ENCODE measurements at places on chromosomes 11 and 22.

DNA sequence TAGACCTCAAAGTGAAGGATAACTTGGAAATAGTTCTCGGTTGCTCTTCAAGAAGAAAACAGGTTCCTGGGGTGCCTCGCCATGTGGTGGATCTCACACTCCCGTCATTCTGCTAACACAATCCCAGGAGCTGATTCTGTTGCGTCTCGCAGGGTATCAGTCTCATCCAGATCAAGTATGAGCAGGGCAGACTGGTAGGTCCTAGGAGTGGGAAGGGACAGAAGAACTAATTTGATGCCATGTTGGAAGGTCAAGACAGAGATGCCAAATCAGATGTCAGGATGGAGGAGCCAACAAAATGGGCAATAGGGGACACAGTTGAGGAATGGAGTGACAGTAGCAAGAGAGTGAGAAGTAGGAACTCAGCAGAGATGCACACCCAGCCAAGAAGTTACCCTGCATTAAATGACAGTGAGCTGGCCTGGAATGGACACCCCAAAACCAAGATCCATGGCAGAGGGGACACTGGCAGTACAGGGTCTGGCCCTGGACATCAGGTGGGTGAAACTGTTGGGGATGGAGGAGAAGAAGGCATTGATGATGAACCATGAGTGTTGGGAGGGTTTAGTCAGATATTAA lies 76.2 kb downstream of the BDNF start:
- no peak for DNase-seq

- no peak for DNase-seq
These were observed 711 bp upstream of the ZPR1 start for GRCh38 chr11:116788534-116788933.

DNA sequence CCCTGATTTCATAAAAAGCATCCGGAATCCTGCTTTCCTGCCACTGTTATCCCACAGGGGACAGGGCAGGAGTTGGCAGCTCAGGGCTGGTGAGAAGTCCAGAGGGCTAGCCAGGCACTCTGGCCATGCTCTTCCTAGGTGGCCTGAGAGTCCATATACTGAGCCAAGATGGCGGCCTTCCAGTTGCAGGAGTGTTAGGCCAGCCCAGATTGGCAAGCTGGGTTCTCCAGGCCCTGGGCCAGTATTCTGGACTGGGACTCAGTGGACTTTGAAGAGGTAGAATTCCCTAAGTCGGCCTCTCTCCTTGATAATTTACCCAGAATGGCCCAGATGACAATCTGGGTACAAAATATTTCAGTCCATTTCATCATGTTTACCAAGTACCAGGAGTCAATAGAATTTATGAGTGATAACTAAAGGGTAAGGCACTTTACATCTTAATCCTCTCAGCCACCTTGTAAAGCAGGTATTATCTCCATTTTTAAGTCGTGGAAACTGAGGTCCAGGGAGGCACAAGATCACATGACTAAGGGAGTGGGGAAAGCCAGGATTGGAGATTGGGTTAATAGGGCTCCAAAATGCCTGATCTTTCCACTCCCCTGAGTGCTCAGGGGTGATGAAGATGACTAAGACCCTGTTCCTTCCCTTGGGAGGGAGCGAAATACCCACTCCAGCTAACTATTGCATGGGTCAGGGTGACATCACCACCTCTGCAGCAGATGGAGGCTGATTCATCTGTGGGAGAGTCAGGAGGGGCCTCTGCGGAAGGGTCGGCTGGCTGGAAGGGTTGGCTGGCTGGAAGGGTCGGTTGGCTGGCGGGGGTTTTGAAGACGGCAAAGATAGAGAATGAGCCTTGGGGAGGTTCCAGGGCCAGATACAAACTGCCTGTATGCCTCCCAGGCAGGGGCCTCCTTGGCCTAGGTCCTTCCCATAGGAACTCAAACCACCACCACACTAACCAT lies 1.2 kb upstream of the MICALL1 start:
- peak; percentile 94 for DNase-seq

DNA sequence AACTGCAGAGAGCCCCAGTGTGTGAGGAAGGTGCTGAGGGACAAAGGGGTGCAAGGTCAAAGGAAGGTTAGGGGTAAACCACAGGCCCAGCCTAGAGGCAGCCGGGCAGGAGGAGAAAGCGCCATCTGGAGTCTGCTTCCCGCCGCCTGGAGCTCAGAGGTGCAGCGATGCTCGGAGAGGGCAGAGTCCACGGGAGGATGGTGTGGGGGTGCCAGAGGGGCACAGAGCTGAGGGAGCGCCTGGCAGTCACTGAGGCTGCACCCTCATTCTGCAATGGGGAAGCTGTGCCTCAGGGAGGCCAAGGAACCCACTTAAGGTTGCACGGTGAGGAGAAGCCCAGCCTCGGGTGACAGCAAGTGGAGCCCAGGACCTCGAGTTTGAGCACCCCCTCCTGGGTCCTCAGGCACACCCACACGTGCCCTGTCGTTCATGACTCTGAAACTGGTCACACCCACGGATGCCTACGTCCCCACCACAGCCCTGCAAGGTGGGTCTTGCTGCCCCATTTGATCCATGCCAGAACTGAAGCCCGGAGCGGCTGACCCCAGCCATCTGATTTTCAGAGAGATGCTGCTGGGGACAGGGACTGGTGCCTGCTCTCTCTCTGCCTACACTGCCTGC lies 1.6 kb downstream of the IL2RB start:
- no peak for DNase-seq

DNA sequence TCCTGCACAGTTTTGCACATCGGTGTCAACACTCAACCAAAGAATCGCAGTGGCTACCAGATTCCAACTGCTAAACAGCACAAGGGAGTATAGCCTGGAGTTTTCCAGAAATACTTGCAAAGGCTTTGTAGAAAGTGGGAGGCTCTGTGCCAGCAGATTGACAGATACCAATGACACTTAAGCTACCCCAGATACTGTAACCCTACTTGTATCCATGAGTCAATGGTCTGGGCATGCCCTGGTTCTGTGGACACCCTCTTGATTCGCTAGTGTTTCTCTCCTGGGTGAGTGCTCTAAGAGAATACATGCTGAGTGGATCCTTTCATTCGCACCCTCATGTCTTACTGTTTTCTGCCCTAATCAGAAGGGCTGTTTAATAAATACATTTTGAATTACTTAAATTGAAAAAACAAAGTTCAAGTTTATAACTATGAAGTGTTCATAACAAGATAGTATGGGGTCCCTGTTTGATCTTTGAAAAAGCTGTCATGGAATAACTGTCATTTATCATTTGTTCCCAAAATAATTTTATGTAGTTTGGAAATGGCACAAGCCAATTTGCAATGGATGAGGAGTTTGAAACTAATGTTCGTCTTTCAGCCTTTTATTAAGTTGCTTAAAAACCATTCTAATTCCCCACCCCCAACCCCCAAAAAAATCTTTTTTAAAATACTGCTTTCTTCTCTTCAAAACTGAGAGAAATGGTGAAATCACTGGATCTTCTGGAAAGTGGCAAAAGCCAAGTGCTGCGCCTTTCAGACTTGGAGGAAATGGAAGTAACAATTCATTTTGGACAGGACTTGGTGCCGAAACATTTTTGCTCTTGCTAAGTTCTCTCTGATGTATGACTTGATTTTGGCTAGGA lies 600.5 kb upstream of the TENM4 start:
- no peak for DNase-seq

GRCh38 chr22:24405631-24406321 lies 21.6 kb upstream of the ADORA2A start:
- DNase-seq = no peak

DNA sequence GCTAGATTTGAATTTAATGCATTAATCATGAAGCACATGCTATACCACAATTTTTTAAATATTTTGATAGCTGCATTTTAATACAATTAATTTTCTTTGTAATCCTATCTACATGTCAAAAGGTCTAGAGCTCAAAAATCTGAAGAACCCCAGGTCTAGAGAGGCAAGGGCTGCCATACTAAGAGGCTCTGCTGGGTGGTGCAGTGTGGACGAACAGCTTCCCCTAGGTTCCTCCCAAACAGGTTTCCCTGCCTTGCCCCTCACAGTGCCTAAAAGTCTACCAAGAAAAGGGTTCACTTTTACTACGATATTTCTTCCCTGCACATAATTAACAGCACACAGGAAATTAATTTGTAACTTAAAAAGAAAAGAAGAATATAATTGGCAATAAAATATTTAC lies 681.1 kb downstream of the OPCML start:
- DNase-seq = no peak

GRCh38 chr11:77071077-77071476 lies 4.3 kb downstream of the CAPN5 start:
- DNase-seq = no peak

DNA sequence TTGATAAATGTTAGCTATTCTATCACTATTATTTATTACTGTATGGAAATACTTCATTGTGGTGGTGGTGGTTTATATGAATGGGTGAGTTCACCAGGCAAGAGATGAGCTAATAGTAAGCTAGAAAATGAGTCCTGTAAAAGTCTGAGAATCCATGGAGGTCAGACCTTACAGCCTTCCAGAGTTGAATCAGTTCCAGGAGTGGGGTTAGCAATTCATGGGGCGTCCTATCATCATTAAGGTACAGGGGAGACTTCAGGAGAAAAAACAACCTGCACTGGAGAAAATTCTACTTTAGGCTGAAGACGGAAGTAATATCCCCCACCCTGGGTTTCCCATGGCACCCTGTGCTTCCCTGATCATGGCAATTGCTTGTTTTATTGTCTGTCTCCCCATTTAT lies 6.5 kb downstream of the SYT13 start:
- DNase-seq = no peak

DNA sequence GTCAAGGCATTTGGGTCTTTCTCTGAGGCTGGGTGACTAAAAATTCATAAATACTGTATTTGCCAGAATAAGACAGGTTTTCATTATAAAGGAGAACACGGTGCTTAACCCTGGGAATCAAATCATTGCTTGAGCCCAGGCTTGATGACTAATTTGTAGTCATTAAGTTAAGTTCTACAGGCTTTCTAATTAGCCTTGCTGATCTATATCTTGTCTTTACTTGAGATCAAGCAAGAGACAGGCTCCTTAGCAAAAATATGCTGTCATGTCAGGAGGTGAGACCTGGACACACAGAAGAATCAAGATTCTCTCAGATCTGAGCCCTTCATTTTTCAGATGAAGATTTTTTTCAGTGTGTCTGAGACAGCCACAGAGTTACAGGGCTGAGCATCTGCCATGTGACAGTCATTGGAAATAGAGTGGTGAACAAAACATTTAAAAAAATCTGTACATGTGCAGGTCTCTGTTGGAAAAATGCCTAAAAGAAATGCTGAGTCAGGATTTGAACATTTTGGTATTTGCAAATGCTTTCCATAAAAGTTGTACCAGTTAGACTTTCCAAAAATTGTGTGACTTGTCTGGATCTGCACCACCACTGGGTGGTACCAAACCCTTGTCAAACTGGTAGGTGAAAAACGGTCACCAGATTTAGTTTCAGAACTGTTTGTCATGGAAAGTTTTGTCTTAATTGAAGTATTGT lies 14.6 kb downstream of the ACAT1 start:
- DNase-seq = peak; percentile 9
